ENCODE measurements at places on chromosomes 1 and 21.

GRCh38 chr1:223718850-223719249 is 6.5 kb downstream of the CAPN2 start:
- DNase-seq = no peak

GRCh38 chr1:84027368-84027767 is 28.4 kb upstream of the TTLL7 start:
- no peak for DNase-seq

GRCh38 chr1:224160171-224160682 is 22.8 kb upstream of the DEGS1 start:
- DNase-seq = no peak

GRCh38 chr1:215793180-215793579 is 226.1 kb downstream of the KCTD3 start:
- DNase-seq = no peak

GRCh38 chr1:169528215-169529067 is 42.7 kb upstream of the SLC19A2 start:
- DNase-seq = no peak

GRCh38 chr1:172206256-172206655 is 214.2 kb upstream of the C1orf105 start:
- DNase-seq = no peak

GRCh38 chr1:25653558-25653957 is 37.0 kb downstream of the MAN1C1 start:
- DNase-seq = no peak

DNA sequence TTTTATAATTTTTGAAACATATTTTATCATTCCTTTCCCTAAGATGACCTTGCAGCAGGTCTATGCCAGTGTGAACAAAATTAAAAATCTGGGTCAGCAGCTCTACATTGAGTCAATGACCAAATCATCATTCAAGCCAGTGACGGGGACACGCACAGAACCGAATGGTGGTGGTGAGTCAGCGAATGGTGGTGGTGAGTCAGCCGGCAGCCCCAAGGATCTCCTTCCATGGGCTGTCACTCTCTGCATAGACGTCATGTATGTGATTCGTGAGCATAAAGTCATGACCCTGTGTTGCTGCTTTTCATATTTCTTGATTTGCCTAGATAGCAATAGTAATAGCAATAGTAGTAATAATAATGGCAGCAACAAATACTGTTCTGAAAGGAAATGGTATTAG is 26.3 kb downstream of the PER3 start:
- no peak for DNase-seq

- no peak for DNase-seq
Observed at GRCh38 chr1:56758135-56758534, 61.1 kb downstream of the FYB2 start.

GRCh38 chr1:162677607-162678371 is 45.5 kb downstream of the DDR2 start:
- DNase-seq = no peak

DNA sequence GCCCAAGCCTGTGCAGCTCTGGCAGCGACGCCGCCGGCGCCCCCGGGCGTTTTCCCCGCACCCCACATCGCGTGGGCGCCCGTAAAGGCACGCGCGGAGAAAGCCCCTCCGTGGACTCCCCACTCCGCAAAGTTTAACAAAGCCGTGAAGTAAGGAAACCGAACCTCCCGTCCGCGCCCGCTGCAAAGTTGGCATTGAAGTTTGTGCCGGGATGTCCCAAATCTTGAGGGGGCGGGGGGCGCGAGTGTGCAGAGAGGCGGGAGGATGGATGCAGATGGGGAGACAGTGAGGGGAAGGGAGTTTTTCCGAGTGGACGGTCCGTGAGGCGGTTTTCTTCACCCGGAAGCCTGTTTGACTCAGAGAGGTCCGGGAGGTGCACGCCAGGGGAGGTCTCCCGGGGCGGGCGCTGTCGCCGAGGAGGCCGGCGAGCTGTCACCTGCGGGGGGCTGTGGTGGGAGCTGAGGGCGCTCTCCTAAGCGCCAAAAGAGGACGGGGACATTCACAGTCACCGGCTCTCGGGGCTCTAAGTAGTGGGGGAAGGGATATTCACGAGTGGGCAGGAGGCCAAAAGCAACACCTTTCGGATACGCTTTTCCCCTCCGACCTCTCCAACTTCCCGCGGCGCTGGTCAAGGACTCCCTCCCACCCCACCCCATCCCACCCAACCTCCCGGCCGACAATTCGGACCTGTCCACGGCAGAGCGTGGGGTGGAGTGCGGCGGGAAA is 1.3 kb downstream of the WLS start:
- DNase-seq = peak; percentile 20

DNA sequence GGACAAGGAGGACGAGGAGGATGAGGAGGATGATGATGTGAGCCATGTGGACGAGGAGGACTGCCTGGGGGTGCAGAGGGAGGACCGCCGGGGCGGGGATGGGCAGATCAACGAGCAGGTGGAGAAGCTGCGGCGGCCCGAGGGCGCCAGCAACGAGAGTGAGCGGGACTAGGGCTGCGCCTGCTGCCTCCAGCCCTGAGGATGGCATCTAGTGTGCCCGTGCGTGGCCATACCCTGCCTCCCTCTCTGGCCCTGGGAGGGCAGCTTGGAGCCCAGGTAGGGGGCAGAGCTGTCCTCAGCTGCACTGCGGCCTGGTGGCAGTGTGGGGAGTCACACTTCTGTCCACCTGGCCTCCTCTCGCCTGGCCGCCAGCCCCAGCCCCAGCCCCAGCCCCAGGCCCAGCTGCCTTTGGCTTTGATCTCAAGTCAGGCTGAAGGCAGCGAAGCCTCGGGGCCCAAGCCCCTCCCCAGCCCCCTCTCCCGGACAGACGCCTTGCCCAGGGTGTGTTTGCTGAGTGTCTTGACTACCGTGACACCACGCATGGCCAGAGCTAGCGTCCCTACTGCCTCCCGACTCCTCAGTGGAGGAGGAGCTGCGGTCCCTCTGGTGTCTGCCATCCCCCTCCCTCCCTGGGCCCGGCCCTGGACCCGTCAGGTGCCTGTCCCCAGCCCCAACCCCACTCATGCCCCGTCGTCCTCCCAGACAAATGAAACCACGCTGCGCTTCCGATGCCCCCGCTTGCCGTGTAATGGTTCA is 155.2 kb downstream of the PEX14 start:
- DNase-seq = no peak

GRCh38 chr1:75092141-75092540 is 42.0 kb upstream of the LHX8 start:
- no peak for DNase-seq
